GM04503 (cell line): ENCODE measurements at places on chromosomes 1 and 21.

GRCh38 chr1:110615548-110616130, 9.5 kb upstream of the KCNA2 start:
- DNase-seq, result no peak

- DNase-seq, result no peak
Observed at GRCh38 chr1:61439234-61439633, 285.7 kb downstream of the TM2D1 start.

DNA sequence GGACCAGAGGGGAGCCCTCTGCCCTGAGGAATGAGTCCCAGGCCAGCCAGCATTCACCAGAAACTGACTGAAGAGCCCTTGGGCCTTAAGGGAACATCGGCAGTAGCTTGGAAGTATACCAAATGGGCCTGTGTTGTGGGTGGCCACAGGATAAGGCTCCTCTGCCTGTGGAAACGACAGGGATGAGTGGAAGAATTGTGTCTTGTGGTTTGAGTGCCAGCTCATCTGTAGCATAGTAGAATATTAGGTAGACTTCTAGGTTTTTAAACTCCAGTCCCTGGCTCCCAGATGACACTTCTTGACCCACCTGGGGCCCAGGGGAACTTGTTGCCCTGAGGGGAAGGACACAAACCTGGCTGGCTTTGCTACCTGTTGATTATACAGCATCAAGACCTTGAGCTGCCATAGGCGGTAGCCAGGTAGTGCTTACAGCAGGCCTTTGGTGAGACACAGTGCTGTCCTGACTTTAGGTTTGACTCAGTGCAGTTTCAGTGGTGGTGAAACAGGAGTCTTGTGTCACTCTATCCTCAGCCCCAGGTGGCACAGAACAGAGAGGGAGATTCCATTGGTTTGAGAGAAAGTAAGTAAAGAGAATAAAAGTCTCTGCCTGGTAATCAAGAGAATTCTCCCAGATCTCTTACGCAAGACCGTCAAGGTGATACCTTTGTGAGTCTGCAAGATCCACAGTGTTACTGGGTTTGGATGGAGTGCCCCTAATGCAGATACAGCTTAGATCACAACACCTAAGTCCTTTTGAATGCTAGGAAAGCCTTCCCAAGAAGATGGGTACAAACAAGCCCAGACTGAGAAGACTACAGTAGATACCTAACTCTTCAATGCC, 50.2 kb downstream of the RABGAP1L start:
- DNase-seq, result no peak

- no peak for DNase-seq
Observed at GRCh38 chr1:231266811-231267322, 25.9 kb downstream of the GNPAT start.

GRCh38 chr1:203290261-203291089, 14.8 kb upstream of the BTG2 start:
- no peak for DNase-seq

DNA sequence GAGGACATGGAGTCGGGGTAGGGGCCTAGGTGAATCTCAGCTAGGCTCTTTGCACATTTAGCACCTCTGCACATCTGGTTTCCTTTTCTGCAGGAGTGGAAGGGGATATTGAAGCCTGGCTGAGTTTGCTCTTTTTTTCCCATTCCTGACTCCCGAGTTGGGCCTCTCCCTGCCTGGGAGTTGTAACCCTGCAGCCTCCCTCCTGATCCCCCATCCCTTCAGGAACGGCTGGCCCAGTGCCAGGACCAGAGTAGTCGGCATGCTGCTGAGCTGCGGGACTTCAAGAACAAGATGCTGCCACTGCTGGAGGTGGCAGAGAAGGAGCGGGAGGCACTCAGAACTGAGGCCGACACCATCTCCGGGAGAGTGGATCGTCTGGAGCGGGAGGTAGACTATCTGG, 836 bp downstream of the OLFML3 start:
- no peak for DNase-seq

- DNase-seq, result peak; percentile 22
Observed at GRCh38 chr21:26843933-26844257, 1.3 kb downstream of the ADAMTS1 start.

DNA sequence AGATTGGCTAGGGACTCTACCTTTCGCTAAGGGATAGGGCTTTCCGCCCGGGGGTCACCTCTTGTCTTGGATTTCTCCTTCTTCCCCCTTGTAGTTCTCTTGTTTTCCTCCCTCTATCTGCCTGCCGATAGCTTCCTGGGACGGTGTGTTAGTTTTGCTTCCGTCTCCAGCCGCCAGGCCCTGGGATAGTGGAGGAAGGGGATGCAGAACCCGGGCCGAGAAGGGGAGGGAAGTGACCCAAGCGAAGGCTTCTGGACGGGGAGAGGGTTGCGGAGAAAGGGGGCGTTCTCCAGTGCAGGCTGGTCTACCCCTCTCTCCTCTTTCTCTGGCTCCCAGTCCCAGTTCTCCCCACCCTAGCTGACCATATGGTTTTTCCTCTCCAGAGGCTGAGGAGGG, 871 bp downstream of the TUFT1 start:
- no peak for DNase-seq

DNA sequence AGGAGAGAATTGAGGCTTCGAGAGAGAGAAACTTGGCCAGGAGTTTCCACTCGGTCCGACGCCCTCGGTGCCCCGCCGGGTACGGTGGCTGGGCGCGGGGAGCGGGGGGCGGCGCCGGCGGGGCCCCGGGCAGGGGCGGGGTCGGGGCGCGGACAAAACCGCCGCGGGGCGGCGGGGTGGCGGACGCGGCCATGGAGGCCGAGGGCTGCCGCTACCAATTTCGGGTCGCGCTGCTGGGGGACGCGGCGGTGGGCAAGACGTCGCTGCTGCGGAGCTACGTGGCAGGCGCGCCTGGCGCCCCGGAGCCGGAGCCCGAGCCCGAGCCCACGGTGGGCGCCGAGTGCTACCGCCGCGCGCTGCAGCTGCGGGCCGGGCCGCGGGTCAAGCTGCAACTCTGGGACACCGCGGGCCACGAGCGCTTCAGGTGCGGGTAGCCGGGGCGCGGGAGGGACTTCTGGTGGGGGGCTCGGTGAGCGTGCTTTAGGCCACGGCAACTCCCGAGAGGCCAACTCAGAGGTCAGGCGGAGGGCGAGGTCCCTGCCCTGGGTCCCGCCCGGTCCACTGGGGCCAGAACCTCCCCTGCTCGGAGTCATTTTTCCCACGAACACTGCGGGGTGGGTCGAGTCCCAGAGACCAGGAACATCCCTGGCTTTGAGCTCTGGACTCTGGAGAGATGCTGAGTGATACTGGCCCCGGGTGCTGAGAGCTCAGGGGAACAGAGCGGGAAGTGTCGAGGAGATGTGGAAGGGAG, 431 bp downstream of the RAB42 start:
- DNase-seq, result no peak

- no peak for DNase-seq
Observed at GRCh38 chr1:175157200-175157599, 35.4 kb downstream of the KIAA0040 start.

DNA sequence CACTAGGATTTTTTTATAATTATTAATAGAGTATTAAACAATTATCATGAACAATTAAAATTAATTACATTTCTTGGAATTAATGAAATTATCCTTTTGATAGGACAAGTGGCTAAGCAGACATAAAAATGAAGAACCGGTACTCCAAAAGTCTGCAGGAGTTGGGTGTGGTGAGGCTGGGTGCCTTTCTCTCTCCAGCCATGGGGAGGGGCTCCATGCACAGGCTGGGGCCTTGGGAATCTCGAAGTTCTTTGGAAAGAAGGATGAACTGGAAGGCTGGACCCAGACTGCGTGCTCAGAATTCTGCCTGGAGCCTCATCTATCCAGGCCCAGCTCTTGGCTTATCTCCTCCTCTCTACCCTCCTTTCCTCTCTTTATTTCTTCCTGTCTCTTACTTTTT, 94.1 kb downstream of the ACTL8 start:
- DNase-seq, result no peak

DNA sequence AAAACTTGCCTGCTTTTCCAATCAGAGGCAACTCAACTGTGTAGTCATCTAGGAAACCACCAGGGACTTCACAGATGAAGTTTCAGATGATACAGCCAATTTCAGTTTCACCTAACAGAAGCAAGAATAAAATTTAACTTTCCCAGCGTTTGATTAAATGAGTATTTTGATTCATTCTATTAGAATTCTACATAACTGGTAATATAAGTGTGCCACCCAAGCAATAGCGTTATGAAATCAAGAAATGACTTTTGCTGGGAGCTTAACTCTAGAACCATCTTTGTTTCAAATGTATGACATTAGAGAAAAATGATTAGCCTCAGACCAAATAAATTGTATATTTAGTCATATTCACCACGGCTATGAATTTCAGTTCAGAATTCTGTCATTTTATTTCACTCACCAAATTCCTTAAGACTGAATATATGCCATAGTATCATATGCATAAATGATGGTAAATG, 239.3 kb downstream of the NRIP1 start:
- DNase-seq, result no peak

- no peak for DNase-seq
Observed at GRCh38 chr1:43436371-43436770, 17.4 kb downstream of the HYI start.

GRCh38 chr1:218421531-218421930, 76.4 kb downstream of the TGFB2 start:
- DNase-seq, result no peak

- DNase-seq, result no peak
Observed at GRCh38 chr1:20125100-20125499, 5.8 kb upstream of the PLA2G2D start.

- no peak for DNase-seq
Observed at GRCh38 chr1:8878448-8878697, at the start of gene ENO1. Gene ENO1, minus strand, starts transcription at chr1:8878686. Its CDS starts 3,778 bp downstream, at chr1:8874908.

DNA sequence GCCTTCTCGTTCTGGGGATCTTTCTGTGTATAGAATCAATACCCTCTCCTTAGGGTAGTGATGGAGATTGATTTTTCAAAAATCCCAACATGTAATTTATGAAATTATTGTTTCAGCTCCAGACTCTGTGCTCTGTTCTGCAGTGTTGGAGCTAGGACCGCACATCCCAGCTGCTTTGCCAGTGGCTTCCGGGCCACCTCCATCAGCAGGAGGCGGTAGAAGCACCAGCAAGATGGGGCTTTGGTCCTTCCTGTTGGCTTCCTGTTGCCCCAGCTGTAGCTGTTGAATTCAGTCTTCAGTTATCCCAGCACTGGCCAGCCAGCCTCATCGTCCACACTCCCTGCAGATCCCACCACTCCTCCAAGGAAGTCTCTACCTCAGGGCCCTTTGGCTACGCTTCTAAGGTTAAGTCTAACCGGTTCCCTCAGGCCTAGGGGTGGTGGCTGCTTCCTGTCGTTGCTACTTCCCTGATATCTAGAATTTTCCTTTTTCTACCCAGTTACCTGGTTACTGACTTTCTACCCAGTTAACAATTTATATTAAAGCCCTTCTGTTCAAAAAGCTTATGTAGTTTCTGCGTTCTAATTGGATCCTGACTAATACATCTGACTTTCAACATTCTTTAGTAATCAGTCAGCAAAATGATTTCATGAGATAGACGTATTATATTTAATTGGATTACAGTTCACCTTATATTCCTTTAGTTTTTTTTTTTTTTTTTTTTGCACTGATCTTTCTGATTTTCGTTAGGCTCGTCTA, 24.6 kb downstream of the GALNT2 start:
- DNase-seq, result no peak
